ENCODE measurements at places on chromosomes 4 and X.

DNA sequence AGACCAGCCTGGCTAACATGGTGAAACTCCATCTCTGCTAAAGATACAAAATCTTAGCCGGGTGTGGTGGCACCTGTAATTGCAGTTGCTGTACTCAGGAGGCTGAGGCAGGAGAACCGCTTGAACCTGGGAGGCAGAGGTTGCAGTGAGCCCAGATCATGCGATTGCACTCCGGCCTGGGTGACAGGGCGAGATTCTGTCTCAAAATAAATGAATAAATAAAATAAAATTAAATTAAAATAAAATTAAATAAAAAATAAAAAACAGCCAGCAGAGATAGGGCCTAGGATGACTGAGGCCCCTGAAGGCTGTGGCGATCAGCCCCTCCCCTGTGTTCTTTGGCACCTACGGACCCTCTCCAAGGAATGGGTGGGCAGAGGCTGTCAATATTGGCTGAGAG, 22.8 kb upstream of the IL3RA start:
- DNase-seq: no peak

DNA sequence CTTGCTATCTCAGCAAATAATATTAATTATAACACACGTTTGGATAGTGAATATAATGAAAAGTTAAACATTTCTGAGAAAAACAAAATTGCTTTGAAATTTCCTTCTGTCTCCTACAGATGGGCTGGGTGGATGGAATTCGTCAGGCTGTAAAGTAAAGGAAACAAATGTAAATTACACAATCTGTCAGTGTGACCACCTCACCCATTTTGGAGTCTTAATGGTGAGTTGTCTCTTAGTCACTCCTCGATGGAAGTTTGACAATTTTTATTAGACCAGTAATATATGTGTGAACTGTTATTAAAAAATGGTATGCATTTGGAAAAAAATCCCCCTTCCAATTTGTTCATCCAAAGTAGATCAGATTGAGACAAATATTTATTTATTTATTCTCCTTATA, 92.5 kb upstream of the BRS3 start:
- DNase-seq: no peak

DNA sequence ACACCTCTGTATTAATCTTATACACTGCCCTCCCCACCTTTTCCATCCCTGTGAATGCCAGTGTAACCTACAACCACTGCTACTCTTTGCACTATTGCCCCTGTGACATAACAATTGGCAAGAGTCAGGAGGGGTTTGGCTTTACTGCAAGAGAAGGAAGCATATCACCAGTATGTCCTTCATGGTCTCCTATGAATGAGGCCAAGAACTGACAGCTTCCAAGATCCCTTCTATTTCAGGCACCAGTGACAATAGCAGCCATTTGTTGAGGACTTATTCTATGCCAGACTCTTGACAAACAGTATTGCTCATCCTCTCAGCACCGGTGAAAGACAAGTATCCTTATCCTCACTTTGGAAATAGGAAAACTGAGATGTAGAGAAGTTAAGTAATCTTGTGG, 363.9 kb downstream of the MID1IP1 start:
- no peak for DNase-seq

- no peak for DNase-seq
Measured at GRCh38 chr4:183345261-183345660, 23.0 kb upstream of the CLDN24 start.

DNA sequence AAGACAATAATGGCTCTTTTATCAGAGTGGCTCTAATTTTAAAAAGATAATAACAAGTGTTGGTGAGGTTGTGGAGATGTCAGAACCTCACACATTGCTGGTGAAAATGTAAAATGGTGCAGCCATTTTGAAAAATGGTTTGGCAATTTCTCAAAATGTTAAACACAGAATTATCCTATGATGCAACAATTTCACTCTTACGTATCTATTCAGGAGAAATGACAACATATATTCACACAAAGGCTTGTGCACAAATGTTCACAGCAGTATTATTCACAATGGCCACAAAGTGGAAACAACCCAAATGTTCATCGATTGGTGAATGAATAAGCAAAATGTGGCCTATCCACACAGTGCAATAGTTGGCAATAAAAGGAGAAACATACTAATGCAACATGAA, 24.7 kb downstream of the ENPP6 start:
- no peak for DNase-seq

DNA sequence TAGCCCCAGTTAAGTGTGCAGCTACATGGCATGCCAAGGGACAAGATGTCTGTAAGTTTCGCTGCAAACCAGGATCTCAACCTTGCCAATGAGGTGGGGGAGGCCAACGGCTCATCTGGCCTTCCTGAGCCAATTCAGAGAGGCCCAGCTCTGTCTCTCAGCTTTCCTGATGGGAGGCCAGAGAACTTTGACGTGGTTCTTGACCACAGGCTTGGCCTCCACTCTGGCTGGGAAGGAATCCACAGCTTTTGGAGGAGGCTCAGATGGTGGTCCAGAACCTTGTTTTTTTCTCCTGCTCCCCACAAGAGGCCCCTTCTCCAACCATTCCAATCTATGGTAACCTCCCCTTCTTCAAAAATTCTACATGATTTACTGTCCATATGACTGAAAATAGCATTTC, 9.8 kb downstream of the CAPN6 start:
- no peak for DNase-seq

DNA sequence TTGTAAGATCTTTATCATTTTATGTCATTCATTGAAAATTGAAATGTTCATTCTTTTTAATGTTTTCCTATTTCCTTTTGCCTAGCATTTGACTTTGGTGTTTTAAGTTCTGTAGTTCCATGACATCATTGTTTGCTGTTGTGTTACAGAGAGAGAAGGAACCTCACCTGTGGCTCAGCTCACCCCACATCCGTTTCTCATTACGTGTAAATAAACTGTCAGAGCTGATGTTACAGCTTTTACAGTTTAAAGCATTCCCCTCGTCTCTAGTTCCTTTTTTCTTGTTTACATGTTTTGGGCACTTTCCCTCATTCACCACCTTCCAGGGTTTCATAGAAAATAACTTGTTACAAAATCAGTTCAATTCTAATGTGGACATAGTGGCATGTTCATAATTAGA, 137.2 kb downstream of the FNIP2 start:
- no peak for DNase-seq

- DNase-seq: no peak
Measured at GRCh38 chrX:116490104-116490503, 27.3 kb upstream of the CT83 start.

DNA sequence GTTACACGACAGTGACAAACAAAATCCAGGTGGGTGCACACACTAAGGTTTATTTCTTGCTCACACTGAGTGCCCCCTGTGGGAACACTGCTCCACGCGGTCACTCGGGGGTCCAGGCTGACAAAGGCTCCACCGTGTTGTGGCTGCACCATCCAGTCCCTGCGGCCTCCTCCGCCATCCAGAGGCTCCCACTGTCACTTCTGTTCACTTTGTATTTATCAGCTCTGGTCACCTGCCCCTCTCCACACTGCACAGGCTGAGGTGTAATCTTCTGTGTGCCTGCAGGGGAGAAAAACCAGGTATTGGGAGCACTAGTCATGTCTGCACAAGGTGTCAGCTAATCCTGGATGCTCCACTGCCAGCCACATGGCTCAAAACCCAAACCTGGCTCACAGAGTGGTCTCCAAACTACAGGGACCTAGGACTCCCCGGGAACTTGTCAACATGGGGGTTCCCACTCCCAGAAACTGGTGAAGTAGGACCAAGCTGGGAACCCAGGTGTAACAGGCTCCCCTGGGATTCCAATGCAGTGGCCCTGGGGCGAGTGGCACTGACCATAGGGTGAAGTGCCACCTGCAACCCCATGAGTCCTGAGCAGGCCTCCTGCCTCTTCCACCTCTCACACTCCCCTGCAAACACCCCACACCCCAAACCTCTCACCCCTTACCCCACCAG, 25.5 kb downstream of the HMX1 start:
- DNase-seq: no peak

GRCh38 chrX:40100537-40101429, 3.0 kb upstream of the BCOR start:
- DNase-seq: no peak

All from activated CD4-positive, alpha-beta T cell treated with anti-CD3 and anti-CD28 coated beads, Interleukin-2, amount 50 U/mL, for 24 hours (primary cell).